HT1080 (cell line): ENCODE measurements at places on chromosomes 3 and 15. TPM values are rescaled to one million over a fixed set of nuclear protein-coding genes. Genes with fewer than 3 reads are reported as not detected.

DNA sequence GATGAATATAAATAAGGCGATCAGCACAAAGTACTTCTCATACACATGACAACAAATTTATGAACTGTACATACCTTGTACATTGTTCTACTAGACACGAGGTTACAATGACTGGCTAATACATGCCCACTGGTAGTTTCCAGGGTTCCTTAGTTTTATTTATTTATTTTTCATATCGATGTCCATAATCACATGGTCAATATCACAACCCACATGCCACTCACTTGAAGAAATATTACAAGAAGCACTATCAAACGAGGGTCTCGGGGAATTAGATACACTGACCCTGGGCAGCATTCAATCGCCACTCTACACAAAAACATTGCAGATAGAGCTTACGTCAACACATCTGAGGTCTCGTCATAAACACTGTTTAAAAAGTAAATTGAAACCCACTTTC is 21.2 kb upstream of the WNT5A start:
- DNase-seq = no peak

DNA sequence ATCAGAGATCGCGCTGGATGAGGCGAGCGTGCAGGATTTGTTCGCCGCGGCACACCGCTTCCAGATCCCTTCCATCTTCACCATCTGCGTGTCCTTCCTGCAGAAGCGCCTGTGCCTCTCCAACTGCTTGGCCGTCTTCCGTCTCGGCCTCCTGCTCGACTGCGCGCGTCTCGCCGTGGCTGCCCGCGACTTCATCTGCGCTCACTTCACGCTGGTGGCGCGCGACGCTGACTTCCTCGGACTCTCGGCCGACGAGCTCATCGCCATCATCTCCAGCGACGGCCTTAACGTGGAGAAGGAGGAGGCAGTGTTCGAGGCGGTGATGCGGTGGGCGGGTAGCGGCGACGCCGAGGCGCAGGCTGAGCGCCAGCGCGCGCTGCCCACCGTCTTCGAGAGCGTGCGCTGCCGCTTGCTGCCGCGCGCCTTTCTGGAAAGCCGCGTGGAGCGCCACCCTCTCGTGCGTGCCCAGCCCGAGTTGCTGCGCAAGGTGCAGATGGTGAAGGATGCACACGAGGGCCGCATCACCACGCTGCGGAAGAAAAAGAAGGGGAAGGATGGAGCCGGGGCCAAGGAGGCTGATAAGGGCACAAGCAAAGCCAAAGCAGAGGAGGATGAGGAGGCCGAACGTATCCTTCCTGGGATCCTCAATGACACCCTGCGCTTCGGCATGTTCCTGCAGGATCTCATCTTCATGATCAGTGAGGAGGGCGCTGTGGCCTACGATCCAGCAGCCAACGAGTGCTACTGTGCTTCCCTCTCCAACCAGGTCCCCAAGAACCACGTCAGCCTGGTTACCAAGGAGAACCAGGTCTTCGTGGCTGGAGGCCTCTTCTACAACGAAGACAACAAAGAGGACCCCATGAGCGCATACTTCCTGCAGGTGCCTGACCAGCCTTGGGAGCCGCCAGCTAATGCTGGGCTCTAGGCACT is 819 bp downstream of the KLHL40 start:
- DNase-seq = no peak

DNA sequence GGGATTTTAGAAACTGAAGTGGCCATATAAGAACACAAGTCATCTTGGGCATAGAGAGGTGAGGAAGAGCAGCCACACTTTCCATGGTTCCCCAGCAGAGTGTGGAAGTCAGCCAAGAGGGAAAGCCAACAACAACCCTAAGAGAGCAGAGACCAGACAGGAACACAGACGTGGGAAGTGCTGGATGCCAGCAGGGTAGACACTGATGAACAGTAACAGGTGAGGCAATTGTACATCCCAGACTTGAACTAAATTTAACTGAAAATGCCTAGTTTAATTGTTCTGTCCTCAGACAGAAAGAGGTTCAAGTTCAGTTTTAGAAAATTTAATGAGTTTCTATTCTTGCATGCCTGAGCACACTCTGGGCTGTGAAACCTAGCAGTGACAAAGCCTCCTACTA is 212.1 kb downstream of the ATP8B4 start:
- DNase-seq = no peak

GRCh38 chr15:40754574-40754882 is 526 bp downstream of the RMDN3 start:
- no peak for DNase-seq

DNA sequence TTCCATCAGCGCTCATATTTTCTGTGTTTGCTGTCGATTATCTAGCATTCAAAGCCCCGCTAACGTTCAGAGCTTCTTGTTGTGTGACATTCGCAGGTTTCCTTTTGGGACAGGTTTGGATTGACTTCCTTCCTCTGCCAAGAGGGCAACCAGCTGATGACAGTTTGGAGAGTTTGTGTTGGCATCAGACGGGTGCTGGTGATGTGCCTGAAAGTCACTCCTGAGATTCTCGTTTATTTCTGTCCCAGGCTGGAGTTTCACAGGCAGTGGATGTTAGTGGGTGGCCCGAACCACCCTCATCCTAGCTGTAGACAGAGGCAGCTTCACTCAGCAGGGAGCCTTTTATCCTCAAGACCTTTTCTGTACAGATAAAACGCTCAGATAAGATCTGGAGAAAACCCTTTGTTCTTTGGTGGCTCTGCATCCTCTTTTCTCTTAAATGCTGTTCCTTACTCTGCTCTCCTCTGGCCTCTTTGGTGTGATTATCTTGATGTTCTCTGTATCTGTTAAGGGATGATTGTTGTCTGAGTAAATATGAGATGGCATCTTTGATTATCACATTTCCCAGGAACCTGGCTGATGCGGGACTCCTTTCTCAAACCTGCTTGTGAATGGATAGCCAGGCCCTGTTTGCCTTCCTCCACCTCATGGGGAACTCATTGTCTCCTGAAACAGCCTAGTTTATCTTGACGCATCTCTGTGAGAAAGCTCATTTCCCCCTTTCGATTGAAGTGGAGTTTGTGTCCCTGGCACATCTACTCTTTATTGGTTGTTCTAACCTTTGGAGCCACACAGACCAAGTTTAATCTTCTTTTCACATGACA is 35.9 kb downstream of the CGNL1 start:
- no peak for DNase-seq

DNA sequence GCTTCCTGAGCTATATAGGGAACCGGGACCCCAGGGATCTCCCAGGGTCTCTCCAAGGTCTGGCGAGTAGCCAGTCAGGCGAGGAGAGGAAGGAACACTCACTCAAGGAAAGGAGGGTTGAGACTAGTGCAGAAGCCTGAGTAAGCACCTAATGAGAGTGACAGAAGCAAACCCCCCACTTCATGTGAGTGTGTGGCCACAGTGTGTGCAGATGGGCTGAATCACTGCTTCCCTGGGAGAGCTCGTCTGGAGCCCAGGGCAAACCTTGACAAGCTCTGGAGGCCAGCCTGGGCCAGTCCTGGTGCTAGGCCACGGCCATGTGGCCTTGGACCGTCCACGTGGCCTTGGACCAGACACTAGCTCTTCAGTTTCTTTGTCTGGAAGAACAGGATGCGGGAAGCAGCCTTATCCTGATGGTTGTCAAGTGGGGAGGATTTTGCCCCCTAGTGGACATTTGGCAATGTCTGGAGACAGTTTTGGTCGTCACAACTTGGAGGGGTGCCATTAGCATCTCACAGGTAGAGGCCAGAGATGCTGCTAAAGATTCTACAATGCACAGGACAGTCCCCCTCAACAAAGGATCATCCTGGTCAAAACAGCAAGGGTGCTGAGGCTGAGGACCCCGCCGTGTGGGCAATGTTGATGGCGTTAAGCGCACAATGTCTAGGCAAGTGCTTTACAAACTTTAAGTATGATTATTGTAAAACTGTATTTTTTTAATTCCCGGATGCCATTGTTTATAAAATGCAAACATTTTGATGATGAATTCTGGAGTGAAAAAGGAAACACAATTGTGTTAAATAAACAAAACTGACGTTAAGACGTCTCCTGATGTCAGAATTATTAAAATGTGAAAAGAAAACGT is 34.8 kb upstream of the CTSH start:
- peak; percentile 63 for DNase-seq

DNA sequence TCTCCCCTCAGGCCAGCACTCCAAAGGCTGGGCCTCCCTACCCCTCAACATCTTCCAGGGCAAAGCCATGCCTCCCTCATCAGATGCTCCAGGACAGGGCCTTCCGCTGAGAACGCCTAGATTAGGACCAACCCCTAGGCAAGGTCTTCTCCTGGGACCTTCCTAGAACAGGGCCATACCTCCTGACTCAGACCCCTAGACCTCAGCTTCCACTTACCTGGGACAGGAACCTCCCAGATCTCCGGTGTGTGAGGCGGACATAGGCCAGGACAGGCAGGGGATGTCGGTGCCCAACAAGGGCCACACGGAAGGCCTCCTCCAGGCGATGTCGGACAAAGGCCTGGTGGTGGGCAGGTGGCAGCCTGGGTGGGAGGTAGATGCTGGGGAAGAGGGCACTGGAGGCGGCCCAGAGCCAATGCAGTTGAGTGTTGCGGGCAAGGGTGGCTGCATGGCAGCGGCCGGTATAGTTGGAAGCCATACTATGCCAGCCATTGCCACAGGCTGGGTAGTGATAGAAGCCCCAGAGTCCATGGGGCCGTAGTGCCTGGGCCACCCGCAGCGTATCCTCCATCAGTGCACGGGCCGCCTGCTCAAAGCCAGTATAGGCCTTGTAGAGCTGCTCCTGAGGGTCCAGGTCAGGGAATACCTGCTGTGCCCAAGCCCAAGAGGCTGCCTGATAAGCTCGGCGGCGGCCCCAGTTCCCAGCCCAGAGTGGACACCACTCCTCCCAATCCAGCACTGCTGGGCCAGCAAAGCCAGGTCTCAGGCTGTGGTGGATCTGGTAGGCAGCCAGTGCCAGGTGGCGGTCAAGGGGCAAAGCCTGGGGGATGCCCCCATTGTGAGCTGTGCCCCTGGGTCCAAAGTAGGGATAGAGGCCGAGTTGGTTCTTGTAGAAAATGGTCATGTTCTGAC is 2.5 kb upstream of the IFRD2 start:
- no peak for DNase-seq

DNA sequence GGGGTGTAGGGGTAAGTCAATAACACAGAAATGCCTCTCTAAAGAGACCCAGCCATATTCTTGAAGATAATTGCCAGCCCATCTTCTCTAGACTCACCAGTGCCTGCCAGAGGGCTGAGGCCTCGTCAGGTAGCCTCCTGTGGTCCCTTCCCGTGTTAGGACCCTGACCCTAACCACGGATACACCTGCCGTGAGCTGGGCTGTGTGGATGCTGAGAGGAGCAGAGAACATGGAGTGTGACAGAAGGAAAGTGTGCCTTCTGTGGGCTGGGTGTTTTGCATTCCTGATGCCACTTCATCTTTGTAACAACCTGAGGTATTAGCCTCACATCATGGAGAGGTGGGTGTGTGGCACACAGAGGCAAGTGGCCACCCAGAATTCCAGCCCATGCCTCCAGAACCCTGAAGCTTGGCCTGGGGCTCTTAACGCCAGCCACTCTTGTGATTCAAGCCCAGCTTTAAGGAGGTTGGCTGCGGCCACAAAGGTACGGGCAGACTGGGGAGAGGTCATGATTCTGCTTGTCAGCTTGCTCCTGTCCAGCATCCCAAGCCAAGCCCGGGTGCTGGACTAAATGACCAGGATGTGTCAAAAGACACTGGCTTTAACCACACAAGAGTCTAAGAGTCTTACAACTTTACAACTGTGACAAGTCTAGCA is 21.1 kb upstream of the ABTB1 start:
- no peak for DNase-seq

DNA sequence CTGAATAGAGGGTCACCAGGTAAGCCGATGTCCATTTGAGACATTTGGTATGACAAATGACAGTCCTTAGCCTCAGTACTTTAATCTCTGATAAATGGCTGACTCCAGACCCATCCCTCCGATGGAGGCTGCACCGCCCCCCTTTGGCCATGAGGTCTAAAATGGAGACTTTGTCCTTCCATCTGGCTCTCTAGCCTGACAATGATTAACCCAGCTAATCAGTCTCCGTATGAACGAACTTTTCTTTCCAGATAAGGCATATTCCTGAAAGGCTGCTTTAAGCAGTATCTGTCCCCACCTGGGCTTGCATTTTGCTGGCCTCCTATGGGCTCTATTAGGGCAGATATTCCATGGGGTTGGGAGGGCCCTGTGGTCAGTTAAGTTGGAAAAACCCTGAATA is 10.8 kb upstream of the MYZAP start:
- no peak for DNase-seq

DNA sequence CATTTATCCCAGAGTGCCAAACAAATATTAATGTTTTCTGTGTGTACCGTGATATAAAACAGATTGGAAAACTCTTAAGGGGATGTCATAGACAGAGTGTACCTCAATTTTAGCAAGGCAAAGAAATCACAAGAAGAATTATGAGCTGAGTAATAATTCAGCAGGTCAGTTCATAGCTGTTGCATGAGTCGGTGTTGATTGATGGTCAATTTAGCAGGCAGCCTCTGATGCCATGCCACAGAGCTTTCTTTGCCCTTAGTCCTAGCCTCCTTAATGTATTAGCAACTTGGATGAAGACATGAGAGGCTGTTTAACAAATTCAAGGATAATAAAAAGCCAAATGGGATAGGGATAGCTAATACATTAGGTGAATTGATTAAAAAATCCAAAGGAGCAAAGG is 6.8 kb downstream of the SLC35A5 start:
- peak; percentile 29 for DNase-seq

- no peak for DNase-seq
These were observed 21.1 kb downstream of the CTSH start for GRCh38 chr15:78923480-78924360.

GRCh38 chr3:35968043-35968622 is 328.8 kb downstream of the ARPP21 start:
- no peak for DNase-seq

DNA sequence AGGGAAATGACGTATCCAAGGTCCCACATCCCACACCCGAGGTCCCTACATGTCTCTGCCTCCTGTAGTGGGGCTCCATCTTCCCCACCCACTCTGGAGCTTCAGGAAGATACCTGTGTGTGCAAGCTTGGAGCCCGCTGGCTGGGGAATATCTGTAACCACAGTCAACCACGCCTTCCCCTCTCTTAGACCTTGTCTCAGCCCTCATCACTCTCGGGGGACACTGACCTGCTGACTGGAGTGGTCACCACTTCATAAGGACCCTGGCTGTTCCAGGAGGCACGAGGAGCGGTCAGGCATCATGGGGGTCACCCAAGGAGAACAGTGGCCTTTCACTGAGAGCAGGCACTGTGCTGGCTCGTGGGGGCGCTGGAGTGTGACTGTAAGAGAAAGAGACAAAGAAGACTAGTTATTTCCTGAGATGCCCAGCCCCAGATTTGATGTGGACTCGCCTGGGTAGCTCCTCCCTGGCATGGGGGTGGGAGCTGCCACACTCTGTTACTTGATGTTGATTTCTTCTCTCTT is 48.6 kb downstream of the CTXND1 start:
- DNase-seq = no peak

The TMIE gene
- not detected in 2 replicates for total RNA-seq

The ZKSCAN7 gene
- 0.10 and 0.33 TPM in 2 replicates for total RNA-seq

The MYRIP gene
- total RNA-seq = 0.10 and 0.48 TPM in 2 replicates

The CD200R1 gene
- not detected in 2 replicates for total RNA-seq

The ADGRG7 gene
- not detected in 2 replicates for total RNA-seq

The PROS1 gene
- 4.8 and 5.7 TPM in 2 replicates for total RNA-seq

The SLC6A1 gene
- not detected in 2 replicates for total RNA-seq

The GABRA5 gene
- 0.59 and 0.97 TPM in 2 replicates for total RNA-seq

The FSIP1 gene
- 0.43 and 0.93 TPM in 2 replicates for total RNA-seq

The ILDR1 gene
- total RNA-seq = not detected in 2 replicates

The QARS1 gene
- 233 and 324 TPM in 2 replicates for total RNA-seq
